ENCODE measurements at places on chromosomes 12 and 14.
A peak's percentile ranks its signal among the peaks of the same experiment; 100 is the strongest.

DNA sequence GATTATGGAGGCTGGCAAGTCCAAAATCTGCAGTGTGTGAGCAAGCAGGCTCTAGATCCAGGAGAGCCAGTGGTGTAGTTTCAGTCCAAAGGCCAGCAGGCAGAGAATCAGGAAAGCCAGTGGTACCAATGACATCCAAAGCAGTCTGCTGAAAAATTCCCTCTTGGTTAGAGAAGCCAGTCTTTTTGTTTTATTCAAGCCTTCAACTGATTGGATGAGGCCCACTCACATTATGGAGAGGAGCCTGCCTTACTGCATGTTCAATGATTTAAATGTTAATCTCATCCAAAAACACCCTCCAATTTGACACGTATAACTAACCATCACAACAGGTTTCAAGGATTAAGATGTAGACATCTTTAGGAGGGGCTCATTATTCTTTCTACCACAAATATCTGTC lies 49.5 kb upstream of the ZDHHC17 start:
- DNase-seq: no peak

DNA sequence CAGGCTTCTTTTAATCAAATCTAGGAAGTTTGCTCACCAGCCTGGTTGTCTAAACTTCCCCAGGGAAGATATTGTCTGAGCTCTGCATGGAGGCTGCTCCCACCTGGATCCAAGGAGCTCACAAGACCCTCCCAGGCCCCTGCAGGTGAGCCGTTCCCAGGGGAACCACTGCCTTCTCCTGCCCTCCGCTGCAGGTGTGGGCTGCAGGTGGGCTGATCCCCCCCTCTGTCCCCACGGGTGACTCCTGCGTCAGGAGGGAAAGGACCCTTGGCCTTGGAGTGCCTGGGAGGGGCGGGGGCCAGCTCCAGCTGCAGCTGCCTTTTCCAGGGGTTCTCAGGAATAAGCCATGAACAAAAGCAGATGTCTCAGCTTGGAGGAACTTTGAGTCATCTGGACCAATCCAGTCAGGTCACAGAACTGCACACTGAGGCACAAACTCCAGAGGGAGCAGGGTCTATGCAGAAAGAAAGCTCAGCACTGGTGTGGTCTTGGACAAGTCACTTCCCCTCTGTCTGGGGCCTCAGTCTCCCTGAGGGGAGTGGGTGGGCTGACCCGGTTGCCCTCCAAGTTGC lies 246.6 kb upstream of the RTL1 start:
- DNase-seq: no peak

- no peak for DNase-seq
Observed at GRCh38 chr12:18045446-18045992, 44.5 kb downstream of the RERGL start.

DNA sequence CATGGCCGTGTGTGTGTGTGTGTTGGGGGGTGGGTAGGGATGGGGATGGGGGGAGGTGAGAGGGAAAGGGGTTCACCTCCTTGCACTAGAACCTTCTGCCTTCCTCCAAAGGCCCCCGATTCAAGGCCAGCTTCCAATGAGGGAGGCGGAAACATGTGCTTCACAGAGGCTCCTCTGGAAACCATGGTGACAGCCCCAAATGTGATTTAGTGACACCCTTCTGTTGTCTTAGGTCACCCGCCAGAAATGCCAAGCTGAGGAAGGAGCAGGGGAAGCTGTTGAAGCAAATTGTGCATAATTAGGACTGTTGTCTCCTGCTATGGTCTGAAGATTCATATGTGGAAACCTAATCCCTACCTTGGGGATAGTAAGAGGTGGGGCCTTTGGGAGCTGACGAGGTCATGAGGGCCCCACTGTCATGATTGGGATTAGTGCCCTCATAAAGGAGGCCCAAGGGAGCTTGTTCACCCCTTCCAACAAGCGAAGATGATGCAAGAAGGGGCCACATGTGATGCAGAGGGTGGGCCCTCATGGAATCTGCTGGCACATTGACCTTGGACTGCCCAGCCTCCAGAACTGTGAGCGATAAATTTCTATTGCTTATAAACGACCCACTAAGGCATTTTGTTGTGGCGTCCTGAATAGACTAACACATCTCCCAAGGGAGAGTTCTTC lies 95.2 kb downstream of the AACS start:
- DNase-seq: no peak

DNA sequence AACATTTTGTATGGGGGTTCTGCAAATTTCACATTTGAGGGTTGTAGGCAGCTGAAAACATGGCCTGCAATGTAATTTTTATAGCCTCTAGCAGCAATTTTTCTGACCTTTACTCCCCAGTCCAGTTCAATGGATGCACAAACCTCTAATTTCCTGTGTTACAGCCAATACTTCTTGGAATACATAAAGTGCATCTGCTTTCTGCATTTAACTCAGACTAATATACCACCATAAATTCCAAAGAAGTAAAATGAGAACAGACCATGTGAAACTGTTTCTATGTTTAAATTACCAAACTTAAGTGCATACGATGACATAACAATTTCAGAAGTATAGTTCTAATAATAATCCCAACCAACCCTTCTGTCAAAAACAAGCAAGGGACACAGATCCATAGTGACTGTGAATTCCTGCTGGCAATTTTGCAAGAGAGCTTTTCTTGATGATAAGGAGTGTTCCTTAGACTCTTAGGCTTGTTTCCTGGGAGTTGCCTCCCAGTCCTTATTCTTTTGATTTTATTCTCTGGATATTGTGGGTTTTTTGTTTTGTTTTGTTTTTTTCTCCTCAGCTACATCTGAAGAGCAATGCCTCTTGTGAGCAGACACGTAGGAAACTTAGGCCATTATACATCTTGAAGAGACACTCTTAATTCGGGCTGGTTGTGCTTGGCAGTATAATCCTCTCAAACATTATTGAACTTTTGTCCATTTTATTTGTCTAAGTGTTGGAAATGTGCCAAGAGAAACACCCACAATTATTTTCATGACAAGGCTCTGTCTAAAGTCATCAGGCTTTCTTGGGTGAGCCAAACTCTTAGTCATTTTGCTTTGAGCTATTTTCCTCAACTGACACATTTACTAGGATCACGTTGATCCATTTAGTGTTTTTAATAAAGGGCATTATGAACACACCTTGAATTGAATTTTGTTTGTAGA lies 51.3 kb upstream of the RERGL start:
- no peak for DNase-seq

- peak; percentile 19 for DNase-seq
Observed at GRCh38 chr14:51369814-51370213, 129.8 kb downstream of the TMX1 start.

GRCh38 chr14:66244834-66245233 lies 241.3 kb upstream of the CCDC196 start:
- DNase-seq: no peak

DNA sequence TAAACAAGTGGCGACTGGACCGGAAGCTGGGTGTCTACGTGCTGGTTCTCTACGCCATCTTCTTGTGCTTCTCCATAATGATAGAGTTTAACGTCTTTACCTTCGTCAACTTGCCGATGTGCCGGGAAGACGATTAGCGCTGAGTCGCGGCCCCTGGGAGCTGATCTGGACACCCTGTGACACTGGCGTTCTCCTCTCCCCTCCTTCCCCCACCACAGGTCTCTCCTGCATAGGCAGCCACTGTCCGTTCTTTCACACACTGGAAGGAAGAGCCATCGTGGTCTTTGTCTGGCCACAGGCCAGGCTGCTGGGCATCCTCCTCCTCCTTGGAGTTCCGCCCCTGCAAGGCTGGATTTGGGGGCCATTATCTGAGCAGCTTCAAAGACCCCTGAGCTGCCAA lies 20.1 kb upstream of the RIN3 start:
- no peak for DNase-seq

GRCh38 chr12:116943419-116944372 lies 32.9 kb downstream of the FBXW8 start:
- DNase-seq: peak; percentile 39

DNA sequence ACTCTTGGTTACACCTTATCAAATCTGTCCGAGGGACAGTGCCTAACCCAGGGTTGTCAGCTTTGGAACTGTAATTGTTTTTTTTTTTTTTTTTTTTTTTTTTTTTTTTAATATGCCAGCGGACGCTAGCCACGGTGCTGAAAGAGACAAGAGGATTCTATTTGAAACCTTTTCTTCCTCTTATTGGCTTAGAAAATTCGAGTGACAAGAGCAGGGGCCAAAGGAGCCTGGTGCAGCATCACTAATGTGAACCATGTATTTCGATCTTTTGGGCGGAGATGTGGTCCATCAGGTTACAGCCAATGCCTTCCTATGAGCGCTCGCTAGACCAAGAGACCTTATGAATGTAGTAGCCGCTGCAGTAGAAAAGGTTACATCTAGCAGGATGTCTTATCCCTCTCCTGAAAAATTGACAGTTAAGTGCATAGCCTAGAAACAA lies 922 bp downstream of the PTPRR start:
- peak; percentile 45 for DNase-seq

DNA sequence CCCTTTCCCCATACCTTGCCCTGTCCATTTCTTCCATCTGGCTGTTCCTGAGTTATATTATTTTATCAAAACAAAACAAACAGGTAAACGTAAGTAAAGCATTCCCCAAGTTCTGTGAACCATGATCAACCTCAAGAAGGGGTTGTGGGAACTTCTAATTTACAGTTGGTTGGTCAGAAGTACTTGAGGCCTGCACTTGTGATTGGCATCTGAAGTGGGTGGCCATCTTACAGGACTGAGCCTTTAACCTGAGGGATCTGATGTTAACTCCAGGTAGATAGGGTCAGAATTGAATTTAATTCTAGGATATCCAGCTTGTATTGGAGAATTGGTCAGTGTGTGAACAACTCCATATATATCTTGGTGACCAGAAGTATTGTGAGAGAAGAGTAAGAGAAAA lies 77.0 kb downstream of the DIO2 start:
- no peak for DNase-seq

DNA sequence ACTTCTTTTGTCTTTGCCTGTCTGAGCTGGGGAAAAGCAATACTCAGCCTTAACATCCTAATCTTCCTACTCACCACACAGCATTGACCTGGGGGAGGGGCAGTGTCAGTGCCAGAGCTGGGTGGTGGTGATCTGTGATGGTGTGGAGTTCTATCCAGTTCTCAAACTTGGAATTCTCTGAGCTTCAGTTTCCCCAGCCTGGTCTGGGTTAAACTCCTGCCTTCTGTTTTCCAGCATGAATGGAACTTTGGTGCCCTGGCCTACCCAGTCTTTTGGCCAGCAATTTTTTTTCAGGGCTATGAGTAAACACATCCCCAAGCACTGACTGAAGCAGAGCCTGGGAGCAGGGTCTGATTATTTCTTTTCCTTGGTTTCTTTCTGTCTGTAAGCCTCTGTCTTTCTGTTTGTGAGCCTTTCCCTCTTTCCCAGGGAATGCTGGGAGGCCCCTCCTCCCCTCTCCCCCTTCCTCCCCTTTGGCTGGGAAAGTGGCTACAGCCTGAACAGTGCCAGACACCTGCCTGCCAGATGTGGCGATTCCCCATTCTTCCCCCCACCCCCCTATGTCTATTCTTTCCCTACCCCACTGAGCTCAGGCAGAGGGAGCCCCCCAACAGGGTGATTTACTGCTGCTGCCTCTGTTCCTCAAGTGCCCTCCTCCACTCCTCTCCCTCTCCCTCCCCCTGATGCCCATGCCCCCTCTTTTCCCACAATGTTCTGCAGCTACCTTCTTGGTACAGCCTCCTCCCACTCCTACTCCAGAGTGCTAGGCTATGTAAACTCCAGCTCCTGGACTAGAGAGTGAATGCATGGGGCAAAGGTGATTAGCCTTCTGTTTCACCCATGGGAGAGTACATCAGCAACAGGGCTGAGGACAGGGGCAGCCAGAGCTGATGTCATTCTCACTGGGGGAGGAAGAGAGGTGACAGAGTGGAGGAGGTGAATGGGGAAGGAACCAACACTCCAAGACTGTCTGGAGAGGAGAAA lies 11.1 kb downstream of the GPR84 start:
- DNase-seq: peak; percentile 44

DNA sequence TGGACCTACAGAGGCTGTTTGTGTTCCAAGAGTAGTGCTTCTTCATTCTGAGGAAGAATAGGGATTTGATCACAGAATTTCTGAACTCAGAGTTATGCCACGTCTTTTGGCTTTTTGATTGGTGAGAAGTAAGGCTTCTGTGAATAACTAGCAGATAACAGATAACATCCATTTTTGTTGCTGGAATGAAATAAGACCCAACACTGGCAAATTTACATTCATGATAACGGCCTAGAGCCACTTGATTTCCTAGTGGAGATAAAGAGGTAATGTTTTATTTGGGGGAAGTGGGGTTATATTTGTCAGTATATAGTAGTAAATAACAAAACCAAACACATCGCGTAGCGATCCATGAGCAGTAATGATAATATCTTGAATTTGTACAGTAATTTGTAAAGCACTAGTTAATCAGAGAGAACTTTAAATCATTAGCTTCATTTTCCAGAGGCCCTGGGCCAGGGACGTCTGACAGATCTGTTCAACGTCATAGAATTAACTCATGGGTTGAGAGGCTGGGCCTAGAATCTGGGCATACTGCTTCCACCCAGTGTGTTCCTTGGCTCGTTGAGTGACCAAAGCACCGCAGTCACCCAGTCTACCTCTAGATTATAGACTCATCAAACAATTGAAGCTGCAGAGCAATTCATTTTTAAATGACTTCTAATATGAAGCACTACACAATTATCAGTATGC lies 79.6 kb downstream of the HMGA2 start:
- peak; percentile 33 for DNase-seq

- DNase-seq: no peak
Observed at GRCh38 chr14:92421751-92422150, 91.8 kb upstream of the RIN3 start.

GRCh38 chr12:25995906-25996305 lies 37.4 kb downstream of the RASSF8 start:
- no peak for DNase-seq

- peak; percentile 67 for DNase-seq
Observed at GRCh38 chr12:124856132-124856841, 7.4 kb downstream of the SCARB1 start.

DNA sequence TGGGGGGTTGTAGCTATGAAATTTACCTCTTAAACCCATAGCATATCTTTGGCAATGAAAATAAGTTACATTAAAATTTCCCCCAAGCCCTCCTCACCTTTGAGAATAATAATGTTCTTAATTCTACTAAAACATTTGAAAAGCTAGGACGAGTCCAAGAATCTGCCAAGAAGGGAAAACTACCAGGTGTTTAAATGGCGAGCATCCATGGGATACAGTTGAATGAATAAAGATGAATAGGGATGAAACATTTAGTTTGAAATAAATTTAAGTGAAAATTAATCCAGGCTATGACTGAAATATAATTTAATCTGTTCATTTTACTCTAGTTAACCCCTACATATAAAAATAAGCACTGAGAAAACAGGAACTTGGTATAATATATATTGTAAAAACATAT lies 536.7 kb downstream of the FLRT2 start:
- no peak for DNase-seq

Measured in hematopoietic multipotent progenitor cell treated with erythropoietin and hydrocortisone succinate and interleukin-3 and kit ligand, for 4 days (in vitro differentiated cells).